Inflammatory macrophage treated with lipopolysaccharide for 1 hour (primary cell): ENCODE measurements at places on chromosomes 6 and 20.
A peak's percentile ranks its signal among the peaks of the same experiment; 100 is the strongest.

GRCh38 chr6:30793521-30794194 is 49.3 kb upstream of the IER3 start:
- DNase-seq = peak; percentile 75

- no peak for DNase-seq
Measured at GRCh38 chr20:61970357-61970756, 95.3 kb downstream of the TAF4 start.

- DNase-seq = no peak
Measured at GRCh38 chr6:161545741-161546140, 271.9 kb upstream of the AGPAT4 start.

DNA sequence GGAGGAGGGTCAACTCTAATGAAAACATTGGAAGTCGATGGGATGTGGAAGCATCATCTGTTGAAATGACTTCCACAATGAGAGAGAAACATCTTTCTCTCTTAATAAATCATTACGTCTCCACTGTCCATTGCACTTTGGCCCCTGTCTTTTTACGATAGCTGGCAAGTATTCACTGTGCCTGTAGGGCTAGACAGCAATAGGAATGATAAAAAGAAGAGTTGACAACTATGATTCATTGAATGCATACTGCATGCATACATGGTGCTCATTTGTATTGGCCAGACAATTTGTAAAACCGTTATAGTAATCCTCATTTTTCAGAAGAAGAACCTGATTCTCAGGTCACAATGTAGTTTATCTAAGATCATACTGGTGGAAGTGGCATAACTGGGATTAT is 220.3 kb downstream of the KCNQ5 start:
- DNase-seq = no peak

DNA sequence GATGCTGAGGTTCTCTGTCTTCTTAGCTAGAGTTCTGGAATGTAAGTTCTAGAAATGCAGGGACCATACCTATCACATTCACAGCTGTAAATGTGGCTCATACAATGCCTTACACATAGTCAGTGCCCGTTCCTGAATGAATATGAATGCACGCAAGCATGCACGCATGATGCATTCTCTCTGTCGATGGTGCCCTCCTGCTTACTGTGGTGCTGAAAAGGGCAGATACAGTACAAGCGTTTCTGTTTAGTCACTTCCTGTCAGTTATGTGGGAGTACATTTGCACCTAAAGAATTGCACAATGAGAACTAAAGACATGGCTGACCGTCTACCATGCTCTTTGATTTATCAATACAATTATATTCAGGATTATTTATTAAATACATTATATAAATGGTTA is 152.2 kb upstream of the SOX4 start:
- peak; percentile 7 for DNase-seq

- no peak for DNase-seq
Measured at GRCh38 chr6:144012534-144012933, 4.5 kb upstream of the PLAGL1 start.

DNA sequence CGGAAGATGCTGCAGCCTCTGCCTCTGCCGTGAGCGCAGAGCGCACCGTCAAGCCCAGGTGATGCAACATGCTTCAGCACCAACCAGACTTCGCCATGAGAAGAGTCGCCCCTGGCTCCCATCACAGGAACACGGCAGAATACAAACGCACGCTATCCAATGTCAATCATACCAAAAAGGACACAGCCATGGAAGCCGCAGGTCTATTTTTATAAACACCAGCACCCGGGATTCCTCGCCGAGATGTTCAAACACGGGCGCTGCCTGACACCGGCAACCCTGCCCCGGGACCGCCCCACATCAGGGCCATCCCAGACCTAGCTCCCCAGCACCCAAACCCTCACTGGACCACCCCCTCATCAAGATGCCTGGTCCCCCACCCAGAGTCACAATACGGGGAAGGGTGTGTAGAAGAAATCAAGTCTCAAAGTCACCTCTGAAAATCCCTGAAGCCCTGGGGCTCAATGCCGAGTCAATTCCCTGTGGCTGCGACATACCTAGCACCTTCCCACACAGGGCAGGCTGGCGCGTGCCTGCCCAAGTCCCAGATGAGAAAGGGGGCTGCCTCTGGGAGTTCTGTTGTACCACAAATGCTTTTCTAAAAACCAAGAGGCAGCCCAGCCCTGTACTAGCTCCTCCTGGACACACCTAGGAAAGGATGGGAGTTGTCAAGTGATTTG is 17.9 kb downstream of the TAF4 start:
- DNase-seq = no peak

GRCh38 chr6:46137387-46137786 is 7.6 kb downstream of the ENPP4 start:
- no peak for DNase-seq

GRCh38 chr20:38997622-38998021 is 35.5 kb downstream of the DHX35 start:
- peak; percentile 9 for DNase-seq

DNA sequence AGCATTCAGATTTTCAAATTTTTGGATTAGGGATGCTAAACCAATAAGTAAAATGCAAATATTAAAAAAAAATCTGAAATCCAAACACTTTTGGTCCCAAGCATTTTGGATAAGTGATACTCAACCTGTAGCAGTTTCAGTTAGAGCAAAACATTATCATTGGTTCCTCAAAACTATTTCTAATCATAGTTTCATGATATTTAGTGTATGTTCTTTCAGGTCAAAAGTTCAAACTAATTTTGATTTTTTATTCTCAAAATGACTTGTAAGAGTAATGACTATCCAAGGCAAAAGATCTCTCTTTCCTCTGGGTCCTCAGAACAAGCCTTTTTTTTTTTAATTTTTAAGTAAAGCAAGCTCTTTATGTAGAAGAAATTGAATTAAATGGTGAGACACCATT is 64.0 kb upstream of the TFB1M start:
- DNase-seq = no peak

DNA sequence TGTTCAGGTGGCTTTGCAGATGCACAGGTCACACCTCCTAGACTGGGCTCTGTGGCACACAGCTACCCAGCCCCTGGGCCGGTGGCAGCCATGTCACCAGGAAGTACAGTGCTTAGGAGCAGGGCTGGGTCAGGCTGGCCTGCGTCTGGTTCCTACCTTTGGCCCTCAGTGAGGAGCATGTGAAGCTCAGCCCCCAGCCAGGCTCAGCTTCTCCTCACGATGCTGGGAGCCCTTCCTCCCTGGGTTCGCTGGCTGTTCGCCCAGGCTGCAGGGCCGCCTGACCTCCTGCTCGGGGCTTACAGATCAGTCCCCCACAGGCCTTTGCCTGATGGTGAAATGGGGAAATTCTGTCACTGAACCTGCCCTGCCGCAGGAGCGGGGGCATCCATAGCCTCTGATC is 23.1 kb downstream of the SPATA2 start:
- DNase-seq = no peak

DNA sequence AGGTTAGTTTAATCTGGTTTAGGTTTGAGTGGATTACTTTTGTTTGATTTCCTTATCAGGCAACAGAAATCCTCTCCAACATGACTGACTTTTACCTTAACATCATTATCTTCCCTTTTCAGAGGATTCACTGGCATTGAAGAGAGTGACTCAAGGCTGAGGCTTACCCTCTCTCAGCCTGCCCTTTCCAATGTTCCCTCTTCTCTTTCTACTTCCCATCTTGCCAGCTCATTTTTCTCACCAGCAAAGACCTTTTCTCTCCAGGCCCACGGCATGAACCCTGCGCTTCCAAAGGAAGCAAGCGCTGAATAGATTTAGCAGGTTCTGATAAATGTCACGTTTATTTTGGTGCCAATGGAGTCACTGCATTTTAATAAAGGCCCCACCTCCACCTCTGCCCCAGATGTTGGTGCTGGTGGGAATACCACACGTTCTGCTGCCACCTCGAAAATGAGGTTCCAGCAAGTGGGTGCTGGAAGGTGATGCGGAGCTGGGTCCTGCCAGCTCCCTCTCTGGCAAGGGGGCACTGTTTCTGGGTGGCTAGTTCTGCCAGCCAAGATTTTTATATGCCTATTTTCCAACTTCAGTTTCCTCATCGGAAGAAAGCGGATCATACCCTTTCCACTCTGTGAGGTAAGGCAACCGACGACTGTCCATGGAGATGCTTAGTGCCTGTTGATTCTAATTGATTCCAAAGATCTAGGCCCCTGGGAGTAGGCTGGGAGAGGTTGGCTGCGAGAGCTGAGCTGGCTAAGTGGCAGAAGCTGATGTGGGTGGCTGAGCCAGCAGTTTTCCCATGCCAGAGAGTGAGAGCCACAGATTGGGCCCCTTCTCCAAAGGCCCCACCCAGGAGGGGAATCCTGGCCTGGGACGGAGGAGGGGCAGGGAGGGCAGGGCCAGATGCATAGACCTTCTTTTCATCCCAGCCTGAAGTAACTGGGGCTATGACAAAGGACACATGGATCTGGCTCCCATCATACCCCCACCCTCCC is 87.7 kb upstream of the MAFB start:
- DNase-seq = no peak

- DNase-seq = no peak
Measured at GRCh38 chr20:41141153-41141815, 3.9 kb downstream of the PLCG1 start.

DNA sequence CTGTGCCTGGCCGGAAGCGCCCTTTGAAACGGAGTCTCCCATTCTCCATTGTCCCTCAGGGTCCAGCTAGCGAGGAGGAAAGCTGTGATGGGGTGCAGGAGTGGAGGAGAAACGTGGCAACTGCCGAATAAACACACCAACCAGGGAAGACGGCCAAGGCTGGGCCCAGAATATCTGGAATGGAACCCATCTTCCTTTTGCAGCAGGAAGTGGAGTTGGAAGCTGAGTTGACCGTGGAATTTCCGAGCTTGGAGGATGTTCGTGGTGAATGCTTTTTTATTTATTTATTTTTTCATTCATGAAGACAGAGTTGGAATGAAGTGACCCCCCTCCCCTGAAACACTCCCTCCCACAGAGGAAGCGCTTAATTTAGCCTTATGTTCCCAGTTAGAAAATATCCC is 105.6 kb upstream of the RNF24 start:
- DNase-seq = no peak

DNA sequence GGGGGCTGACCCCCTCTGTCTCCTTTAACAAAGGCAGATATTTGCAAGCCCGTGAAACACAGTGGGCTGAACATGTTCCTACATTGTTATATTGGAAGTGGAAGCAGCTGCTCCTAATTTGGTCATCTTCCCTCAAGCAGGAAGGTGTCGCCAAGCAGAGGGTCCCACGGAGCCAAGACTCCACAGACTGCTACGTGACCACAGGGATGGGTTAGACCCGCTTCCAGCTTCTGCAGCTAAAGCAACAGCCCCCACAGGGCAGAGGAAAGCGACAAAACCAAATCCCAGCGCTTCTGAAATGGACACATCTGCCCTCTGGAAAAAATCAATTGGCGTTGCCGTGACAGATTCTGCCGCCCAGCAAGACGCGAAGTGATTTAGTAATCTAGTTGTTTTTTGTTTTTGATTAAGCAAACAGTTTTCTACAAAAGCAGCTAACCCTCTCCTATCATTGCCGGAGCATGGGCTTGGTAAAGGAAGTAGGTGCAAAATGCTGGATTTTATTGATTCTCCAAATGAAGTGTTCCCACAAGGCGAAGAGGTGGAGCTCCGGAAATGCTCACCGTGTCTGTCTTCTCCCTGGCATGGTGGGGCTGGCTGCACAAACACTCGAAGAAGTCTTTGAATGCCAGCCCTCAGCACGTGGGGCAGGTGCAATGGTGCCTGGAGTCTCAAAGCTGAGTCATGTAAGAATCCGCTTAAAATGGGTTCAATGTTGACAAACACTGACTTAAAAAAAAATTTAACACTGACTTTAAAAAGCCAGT is 79.4 kb upstream of the FRMD1 start:
- no peak for DNase-seq

DNA sequence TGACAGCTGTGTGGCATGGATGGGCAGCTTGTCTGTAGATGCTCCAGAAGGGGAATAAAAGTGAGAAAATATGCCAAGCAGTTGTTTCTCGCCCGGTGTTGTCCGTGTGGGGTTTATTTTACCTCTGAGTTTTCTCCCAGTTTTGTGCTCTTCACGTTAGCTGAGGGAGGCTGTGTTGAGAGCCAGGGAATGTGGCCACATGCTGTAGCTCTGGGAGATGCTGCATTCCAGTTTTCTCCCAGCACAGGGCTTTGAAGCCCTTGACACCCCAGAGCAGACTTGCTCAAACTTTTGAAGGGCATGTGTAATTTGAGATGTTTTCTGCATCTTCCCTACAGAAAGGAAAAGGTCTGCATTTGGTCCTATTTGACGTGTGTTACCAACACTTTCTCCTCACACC is 67.7 kb downstream of the RREB1 start:
- no peak for DNase-seq

DNA sequence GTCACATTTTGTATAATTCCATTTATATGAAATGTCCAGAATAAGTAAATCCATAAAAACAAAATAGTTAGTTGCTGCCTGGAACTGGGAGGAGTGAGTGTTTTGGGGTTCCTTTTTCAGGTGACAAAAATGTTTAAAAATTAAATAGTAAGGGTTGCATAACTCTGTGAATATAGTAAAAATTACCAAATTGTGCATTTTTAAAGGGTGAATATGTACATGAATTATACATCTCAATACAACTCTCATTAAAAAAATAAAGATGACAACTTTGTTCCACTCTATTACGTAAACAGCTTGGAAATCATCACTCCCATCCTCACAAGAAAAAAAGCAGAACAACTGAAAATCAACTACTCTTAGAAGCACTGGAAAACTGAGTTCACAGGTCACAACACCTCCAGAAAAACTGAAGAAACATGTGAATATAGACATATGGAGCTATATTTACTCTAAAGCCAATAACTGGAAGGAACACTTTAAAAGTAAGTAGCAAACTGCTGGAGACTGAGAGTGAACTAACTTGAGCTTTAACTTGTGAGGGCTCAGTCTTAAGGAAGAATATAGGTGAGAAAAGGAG is 40.0 kb downstream of the RANBP9 start:
- peak; percentile 33 for DNase-seq

DNA sequence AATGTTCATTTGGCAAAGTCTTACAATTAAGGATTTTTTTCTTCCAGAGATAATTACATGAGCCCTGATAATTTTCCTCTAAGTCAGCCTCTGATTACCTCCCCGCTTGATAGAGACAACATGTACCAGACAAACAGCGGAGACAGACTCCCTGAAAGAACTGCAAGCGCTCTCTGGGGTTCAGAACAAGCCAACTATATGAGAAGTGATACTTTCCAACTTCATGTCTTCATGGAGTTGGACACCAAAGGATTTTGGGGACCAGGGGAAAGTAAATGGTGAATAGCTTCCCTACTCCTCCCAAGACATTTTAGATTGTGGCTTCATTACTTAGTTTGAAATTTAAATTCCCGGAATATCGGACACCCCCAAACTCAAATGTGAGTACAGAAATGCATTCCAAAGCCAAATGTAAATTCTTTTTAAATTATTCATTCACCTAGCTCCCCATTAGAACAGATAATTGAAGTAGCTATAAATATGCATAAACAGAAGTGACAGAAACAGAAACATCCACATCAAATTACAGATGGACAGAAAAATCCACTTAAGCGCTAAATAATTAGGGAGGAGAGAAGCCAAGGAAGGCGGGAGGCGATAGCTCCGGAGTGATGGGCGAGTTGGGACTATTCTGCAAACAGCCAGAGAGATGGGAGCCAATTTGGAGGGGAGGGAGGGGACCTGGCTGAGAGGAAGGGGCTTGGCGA is 129.7 kb upstream of the AKAP12 start:
- no peak for DNase-seq
